Suppressor macrophage (primary cell): ENCODE measurements at places on chromosomes 1 and 21.
A peak's percentile ranks its signal among the peaks of the same experiment; 100 is the strongest.

GRCh38 chr21:43718872-43719747, at the start of gene PDXK:
TSS of gene PDXK (plus strand) at chr21:43719129. CDS start at chr21:43719295, 166 bp downstream.
- peak; percentile 98 for DNase-seq

DNA sequence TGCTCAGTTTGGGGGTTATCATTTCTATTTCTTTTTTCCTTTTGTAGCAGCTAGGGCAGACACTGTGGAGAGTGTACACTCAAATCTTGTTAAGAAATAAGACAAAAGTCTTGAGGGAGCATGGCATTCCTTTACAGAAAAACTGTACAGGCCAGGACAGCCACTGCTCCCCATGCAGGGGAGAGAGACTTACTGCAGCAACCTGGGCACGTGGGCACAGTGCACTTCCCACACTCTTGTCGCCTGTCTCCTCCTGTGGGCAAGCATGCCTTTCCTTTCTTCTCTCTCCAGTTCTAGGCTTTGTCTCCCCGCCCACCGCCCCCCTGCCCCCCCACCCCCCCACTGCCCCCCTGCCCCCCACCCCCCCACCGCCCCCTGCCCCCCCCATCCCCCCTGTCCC, 51.9 kb downstream of the PHC2 start:
- peak; percentile 27 for DNase-seq

DNA sequence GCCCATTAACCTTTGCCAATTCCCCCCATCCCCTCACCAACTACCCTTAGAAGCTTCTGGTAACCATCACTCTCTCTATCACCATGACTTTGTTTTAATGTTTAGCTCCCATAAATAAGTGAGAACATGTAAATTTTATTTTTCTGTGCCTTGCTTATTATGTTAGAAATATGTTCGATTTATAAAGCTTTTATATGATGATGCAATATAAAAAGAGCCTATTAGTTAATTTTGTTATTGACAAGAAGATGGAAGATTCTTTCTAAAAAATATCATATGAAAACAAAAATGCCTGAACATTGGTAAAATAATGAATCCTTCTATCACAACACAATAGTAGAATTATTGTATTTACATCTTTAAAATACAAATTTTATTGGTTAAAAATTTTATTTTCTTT, 836.1 kb upstream of the TMPRSS15 start:
- no peak for DNase-seq

- DNase-seq: peak; percentile 51
These were observed 8.7 kb downstream of the TMPRSS3 start for GRCh38 chr21:42387164-42387563.

DNA sequence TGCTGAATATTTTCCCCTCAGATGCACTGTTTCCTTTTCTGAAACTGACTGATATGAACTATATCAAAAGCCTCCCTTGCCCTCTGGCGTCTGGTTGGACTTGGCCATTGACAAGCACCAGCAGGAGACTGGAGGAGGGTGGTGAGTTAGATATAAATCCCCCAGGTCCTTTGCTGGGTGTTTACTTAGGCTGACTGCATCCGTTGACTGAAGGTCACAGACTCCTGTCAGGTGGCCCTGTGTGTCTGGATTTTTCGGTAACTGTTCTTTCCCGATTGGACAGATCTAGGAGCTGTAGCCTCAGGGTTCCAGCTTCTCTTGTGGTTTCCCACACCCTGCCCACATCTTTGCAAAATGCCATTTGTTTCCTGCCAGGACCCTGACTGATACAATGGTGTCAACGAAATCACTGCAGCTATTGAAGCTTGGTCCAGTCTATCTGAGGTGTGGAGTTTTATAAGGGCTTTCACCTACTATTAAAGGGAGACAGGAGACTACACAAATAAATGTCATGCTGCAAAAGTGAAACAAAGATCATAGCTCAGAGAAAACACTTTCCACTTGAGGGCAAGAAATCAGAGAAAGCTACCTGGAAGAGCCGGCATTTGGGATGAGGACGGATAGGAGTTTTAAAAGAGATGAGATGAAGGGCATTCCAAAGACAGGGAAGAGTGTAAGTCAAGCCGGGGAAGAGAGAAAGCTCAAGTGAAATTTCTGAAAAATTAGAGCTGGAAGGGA, 1.5 kb upstream of the MAGI3 start:
- no peak for DNase-seq

- DNase-seq: peak; percentile 12
These were observed 773 bp downstream of the CHD1L start for GRCh38 chr1:147243228-147243685.

- no peak for DNase-seq
These were observed 5.0 kb downstream of the PPP1R15B start for GRCh38 chr1:204406621-204407020.

DNA sequence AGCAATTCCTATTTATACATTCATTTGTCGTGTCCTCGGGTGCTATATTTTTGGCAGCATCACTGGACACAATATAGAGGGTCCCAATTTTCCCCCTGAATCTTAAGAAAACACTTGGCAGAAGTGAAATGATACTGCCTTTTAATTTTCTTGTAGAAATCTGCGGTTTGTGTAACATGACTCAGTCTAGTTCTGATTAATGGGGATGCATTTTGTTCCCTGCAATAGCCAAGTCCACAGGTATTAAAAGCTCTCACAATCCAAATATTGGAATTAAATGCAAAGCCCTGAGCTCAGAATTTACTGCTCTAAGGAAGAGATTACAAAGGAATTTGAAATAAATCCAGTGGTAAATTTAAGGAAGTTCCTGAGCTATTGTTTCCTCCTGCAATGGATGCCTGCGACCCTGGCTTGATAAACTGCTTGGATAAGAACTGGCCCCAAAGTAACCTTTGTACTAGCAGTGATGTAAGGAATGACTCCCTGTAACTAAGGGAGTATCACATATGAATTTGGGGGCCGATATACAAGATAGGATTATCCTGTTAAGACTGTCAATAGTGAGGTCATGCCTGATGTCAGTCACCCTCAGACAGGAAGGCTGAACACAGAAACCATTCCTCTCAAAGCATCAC, 349.7 kb upstream of the C1orf87 start:
- DNase-seq: no peak

GRCh38 chr21:44987886-44988606, 48.2 kb downstream of the SLX9 start:
- DNase-seq: no peak

GRCh38 chr21:37365517-37366481, 774 bp upstream of the DYRK1A start:
- DNase-seq: peak; percentile 75

DNA sequence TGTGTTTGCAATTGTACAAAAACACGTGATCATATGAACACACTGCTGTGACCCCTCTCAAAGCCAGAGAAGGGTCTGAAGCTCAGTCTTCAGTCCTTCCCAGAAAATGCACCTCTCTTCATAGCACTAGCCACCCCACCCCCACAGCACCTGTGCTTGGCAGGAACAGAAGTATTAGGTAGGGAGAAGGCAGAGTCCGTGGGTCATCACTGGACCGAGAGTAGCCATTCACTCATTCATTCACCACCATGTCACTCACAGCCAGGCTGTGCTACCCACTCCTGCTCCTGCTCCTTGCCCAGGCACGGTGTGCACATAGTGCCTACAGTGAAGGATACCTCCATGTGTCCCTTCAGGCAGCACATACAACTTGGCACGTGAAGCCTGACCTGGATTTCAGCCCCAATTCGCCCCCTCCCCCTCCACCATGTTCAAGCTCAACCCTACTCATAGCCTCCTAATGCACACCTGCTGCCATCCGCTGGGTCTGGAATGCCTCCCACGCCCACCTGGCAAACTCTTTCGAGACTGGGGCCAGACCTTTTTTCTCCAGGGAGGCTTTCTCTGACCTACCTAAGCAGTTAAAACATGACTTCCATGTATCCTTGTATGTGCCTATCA, 81.9 kb upstream of the GALNT2 start:
- no peak for DNase-seq

DNA sequence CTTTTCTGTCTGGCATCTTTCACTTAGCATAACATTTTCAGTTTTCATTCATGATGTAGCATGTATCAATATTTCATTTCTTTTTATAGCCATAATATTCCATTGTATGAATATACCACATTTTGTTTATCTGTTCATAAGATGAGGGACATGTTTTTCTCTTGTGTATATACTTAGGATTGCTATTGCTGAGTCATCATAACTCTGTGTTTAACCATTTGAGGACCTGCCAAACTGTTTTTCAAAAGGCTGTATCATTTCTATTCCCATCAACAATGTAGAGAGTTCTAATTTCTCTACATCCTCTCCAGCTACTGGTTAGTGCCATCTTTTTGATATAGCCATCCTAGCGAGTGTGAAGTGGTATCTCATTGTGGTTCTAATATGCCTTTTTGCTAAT, 26.2 kb downstream of the MPZL1 start:
- DNase-seq: no peak

DNA sequence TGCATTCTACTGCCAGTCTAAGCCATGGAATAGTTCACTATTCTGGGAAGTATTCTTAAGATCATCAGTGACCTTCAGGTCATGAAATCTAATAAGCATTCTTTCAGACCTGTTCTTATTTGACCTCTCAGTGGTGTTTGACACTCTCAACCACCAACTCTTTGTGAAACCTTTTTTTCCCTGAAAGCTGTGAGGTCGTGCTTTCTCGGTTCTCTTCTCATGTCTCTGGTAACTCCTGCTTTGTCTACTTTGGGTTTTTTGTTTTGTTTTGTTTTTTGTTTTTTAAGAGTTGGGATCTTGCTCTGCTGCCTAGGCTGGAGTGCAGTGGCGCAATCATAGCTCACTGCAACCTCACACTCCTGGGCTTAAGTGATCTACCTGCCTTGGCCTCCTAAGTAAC, 56.3 kb downstream of the POU2F1 start:
- DNase-seq: no peak

- no peak for DNase-seq
These were observed 58.1 kb downstream of the RPAP2 start for GRCh38 chr1:92356956-92357355.

- DNase-seq: no peak
These were observed 200.0 kb downstream of the TOMM20 start for GRCh38 chr1:234928642-234929041.

GRCh38 chr1:38962560-38962959, 20.9 kb upstream of the RHBDL2 start:
- no peak for DNase-seq

- no peak for DNase-seq
These were observed 118.0 kb upstream of the MARK1 start for GRCh38 chr1:220409771-220410595.

DNA sequence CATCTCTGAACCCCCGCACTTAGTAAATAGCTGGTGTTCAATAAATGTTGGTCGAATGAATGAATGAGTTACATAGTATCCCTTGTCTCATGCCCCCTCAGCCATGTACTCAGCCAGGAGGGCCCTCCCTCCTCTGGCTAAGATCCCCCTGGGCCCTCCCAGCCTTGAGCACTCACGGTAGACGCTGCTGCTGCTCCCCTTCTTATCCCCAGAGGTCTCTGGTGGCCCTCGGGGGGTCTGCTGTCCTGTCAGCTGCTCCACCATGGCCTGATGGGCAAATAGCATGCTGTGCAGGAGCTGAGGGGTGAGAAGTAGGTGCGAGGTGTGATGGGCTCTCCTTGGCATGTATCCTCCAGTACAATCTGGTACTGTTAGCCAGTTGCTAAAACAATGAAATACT, 1.9 kb downstream of the ETV3L start:
- DNase-seq: no peak

- no peak for DNase-seq
These were observed 10.2 kb upstream of the GNB1 start for GRCh38 chr1:1900883-1901640.
